ENCODE measurements at places on chromosomes 2 and 18.

- DNase-seq, result no peak
These were observed 47.5 kb downstream of the MARCO start for GRCh38 chr2:118989481-118989880.

- no peak for DNase-seq
These were observed 792.6 kb downstream of the EPHA4 start for GRCh38 chr2:220779511-220779910.

DNA sequence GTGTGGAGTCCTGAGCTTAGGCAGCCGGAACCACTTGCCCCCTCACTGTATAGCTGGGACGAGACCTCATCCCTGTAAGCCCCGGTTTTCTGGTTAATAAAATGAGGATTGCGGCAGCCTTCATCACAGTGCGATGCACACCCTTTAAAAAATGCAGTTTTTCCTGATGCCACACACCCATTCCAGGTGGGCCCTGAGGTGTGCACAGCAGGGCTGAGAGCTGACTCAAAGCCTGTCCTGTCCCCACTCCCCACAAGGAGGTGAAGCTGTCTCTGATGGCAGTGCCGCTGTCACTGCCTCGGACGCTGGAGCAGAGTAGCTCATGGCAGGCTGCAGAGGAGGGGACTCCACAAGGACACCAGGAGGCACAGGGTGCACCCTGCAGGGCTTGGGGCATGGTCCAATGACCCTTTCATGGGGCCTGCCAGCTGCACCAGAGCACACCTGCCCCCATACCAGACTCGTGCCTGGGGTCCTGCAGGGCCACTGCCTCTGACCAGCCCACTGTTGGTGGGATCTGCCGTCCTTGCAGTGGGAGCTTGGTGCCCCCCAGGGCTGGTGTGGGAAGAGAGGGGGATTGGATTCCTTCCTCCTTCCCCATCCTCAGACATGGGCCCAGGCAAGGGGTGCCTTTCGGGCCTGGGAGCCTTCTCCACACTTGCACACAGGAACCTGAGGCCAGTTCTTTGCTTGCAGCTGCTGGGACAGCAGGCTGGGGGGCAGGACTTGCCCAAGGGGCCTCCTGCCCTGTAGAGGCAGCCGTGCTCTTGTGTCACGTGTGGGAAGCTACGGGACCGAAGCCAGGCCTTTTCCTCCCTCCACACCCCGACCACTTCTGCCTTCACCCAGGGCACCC lies 22.8 kb downstream of the GPC1 start:
- DNase-seq, result no peak

DNA sequence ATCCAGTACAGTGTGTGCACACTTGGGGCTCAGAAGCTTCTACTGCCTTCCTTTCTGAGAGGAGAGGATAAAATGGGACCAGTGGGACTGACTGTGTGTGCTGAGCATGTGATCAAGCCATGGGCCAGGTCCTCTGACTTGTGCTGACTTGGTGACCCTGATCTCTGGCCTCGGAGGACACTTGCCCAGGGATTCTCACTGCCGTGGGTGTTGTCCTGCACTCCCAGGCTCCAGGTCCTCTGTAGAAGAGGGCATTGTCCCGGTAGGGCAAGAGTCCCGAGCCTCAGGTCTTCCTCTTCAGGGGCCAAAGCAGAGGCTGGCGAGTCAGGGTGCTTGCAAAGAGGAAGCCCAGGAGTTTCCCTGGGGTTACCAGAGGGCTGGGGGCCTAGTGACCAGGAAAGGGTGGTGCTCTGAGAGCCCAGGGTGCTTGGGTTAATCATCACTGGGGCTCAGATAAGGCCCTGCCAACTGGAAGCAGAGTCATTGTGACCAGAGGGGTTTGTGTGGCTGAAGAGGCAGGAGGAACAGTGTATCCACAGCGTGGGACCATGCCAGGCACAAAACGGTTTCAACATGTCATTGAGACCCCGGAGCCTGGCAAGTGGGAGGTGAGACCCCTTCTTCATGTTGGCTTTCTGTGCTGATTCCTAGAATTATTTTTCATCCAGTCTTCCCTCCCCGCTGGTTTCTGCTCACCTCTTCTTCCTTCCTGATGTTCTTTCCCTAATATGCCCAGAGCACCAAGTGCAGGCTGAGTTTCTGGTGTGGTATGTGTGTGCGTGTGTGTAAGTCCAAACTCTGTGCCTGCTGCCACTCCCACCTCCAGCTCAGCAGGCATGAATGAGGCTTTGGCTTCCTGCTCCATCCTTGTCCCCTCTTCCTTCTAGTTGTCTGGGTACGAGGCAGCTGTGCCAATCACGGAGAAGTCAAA lies at the start of gene GCKR:
GCKR (plus strand) TSS at position 483 of the 931 bp plus-strand sequence; CDS start at position 549, 66 bp downstream.
- no peak for DNase-seq

DNA sequence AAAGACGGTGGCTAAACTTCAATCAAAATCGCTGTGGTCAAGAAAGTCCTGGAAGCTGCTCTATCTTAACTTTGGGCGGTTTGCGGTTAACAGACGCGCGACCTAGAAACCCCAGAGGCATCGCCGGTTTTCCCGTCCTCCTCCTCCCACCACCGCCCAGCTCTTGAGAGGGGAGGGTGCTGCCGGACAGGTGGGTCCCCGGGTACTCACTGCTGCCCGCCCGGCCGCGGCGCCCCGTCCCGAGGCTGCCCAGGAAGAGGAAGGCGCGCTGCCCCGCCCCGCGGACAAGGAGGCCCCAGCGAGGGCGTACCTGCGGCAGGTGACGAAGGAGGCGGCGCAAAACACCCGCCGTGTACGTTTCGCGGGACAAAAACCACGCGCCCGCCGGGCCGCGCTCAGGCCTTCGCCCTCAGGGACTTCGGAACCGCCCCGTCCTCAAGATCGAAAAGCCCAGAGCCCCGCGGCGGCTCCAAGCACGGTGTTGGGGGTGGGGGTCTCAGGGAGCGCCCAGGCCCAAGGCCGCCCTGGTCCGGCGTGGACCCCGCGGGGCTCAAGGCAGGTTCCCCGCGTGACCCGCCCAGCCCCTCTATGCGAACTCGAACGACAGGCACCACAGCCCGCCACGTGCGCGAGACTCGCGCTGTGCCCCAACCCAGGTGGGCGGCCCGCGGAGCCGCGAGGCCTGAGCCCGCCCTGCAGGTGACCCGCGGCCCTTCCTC lies at the start of gene SH3YL1:
SH3YL1 (minus strand) TSS at position 259 of the 719 bp plus-strand sequence; CDS start at position 211, 48 bp downstream.
- peak; percentile 83 for DNase-seq

DNA sequence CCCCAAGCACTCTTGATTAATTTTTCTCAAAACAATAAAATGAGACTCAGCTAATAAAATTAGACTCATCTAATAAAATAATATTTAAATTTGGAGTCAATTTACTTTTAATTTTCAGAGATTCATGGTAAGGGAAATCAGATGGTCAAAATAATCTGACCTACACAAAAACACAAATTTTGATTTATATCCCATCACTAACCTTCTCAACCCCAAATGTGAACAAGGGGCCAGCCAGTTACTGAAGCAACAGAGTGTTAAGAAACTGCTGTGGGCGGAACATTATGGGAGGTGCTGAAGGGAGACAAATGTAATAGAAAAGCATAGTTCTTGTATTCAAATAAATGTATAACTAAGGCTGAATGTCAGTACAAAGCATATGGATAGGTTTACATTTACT lies 28.5 kb upstream of the PPP3R1 start:
- no peak for DNase-seq

GRCh38 chr2:196758474-196759377 lies 40.8 kb downstream of the GTF3C3 start:
- DNase-seq, result peak; percentile 5

DNA sequence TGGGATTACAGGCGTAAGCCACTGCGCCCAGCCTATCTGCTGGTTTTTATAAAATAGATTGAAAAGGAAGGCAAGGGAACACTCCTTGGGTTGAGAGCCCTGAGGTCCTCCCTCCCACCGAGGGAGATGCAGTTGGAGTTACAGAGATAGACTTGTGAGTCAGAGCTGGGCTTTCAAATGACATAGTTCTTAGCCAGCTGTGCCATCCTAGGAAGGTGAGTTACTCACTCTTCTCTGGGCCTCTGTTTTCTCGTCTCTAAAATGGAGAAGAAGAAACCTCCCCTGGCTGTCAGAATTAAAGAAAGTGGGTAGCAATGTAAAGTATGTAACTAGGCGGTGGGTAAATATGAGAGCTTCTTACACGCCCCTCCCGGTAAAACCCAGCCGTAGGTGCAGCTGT lies 2.4 kb downstream of the LRRFIP1 start:
- DNase-seq, result no peak

DNA sequence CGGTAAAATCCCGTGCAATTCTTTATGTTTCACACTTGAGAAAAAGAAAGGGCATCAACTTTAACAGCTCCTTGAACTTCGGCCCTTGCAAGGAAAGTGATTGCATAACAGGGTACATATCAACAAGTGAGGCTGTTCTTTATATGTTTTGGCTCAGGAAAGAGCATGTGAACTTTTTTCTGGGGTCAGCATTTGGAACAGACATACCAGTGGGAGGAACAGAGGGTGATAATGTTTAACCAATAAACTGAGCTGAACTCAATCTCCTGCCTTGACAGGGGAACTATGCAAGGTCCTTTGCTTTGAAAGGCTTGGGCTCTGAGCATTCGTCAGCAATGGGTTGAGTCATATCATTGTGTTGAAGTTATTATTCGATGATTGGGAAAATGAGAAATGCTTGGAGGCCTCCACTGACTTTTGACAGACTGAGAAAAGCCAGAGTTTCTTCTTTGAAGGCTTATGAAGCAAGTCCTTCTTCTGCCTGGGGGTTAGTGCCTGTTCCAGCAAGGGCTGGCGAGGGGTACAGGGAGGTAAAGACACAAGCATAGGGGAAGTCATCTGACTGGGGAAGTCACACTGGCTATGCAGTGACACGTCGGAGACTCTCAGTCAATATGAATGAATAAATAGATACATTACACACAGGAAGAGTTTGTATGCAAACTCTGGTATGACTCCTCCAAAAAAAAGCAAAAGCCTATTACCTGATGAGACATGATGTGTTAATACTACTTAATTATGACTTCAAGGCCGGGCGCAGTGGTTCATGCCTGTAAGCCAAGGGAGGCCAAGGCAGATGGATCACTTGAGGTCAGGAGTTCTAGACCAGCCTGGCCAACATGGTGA lies 57.2 kb downstream of the CYB5A start:
- no peak for DNase-seq

DNA sequence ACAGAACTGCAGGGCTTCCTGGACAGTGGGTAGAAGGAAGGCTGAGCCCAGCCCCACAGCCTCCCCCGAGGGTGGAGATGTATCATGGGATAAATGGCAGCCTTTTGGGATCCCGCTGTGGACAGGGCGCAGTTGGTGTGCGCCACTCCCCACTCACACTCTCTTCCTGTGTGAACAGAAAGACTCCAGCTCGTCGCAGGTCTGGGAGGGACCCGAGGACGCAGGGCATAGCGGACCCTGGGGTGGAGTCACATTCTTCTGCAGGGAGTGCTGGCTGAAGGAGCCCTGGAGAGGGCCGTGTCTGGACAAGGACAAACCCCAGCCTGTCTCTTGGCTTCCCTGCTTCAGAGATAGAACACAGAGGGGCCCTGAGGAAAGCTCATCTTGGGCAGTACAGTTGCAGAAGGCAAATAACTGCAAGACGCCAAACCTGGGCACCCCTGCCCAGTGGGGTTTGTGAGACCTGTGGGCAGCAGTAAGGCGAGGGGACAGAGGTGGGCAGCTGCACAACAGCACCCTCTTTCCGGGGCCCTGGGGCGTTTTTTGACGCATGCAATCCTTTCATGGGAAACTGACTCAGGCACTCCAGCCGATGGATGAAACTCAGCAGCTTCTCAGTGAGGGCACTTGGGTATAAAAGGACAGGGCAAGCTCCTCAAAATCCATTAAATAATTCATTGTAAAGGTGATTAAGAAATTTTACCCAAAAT lies 101.9 kb downstream of the USP40 start:
- no peak for DNase-seq

- no peak for DNase-seq
These were observed 11.4 kb upstream of the MAPRE2 start for GRCh38 chr18:35029770-35030169.

DNA sequence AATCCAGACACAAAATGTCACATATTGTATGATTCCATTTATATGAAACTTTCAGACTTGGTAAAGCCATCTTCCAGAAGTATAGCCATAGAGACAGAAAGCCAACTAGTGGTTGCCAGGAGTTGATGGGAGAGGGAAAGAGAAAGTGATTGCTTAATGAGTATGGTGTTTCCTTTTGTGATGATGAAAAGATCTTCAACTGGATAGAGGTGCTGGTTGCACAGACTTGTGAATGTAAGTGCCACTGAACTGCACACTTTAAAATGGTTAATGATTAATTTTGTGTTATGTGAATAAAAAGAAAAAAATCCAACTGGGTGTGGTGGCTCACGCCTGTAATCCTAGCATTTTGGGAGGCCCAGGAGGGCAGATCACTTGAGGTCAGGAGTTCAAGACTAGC lies 135.3 kb upstream of the SLC1A4 start:
- DNase-seq, result no peak

DNA sequence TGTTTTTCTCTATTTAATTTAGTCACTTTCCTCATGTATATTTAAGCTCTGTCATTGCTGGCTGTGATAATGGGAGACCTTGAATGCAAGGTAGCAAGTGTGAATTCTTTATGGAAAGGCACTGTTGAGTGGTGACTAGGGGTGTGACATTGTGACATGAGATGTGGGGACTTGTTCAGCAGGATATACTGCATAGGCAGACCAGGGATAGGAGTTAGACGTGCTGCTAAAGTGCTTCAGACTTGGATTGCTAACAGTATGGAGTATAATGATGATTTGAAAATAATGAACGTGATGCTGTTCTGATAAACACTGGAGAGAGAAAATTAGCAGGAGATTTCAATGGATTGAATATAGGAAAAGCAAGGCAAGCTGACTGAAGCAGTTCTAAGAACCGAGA lies 135.1 kb downstream of the NCOA1 start:
- DNase-seq, result no peak

GRCh38 chr18:32271672-32272208 lies 81.9 kb downstream of the MEP1B start:
- peak; percentile 31 for DNase-seq

GRCh38 chr2:235144291-235144690 lies 192.5 kb downstream of the SH3BP4 start:
- DNase-seq, result no peak

- DNase-seq, result peak; percentile 22
These were observed 219.0 kb downstream of the MYO3B start for GRCh38 chr2:170396799-170397459.

- DNase-seq, result no peak
These were observed 34.7 kb downstream of the EHBP1 start for GRCh38 chr2:62740221-62740620.

DNA sequence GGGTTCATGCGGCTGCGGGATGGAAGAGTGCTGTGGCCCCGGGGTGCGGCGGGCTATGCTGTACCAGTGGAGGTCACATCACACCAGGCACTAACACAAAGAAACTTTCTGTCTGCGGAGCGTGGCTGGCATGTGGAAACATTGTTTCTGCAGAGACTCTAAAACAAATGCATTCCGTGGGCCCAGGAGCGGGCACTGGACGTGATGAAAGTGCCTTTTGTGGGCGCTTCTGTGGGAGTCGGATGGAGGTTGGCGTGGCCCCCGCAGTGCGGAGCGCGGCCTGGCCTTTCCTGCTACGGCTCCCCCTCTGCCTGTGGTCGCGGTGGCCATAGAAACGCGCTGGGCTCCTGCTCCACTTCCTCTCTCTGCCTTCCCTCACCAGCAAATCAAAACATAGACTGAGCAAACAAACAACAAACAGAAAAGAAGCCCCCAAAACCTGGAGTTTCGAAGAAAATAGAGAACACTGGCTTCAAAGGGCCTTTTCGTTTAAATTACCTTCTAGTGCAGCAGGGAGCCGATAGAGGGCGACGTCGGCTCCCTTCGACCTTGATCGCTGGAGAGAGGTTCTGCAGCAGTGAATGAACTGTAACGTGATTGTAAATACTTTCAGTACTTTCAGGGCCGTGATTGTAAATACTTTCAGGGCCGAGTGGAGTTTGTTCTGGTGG lies 51.4 kb downstream of the KIF5C start:
- DNase-seq, result peak; percentile 18
